ENCODE measurements at places on chromosomes 7 and 10.

DNA sequence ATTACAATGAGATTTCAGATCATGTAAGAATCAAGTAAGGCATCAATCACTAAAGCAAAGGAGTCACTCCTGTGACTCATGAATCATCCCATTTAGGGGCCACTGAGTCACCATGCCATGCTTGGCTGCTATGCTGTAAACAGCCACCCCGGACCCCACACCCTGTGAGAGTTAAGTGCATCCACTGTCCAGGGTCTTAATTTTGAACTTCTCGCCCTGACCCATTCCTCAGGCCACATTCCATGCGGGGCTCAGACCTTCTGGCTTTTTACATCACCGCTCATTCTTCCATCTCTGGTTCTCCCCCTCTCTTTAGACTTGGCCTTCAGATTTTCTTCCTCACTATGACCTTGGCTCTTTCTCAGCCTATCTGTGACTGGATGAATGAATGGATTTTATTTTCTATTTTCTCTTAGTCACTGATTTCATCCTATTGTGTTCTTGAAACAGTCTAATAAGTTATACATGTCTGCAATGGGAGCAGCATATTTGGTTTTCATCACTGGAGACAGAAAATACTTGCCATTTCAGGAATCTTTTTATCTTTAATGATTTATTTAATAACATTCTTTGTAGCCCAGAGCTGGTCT lies 239.6 kb downstream of the SKIDA1 start:
- DNase-seq, result no peak

DNA sequence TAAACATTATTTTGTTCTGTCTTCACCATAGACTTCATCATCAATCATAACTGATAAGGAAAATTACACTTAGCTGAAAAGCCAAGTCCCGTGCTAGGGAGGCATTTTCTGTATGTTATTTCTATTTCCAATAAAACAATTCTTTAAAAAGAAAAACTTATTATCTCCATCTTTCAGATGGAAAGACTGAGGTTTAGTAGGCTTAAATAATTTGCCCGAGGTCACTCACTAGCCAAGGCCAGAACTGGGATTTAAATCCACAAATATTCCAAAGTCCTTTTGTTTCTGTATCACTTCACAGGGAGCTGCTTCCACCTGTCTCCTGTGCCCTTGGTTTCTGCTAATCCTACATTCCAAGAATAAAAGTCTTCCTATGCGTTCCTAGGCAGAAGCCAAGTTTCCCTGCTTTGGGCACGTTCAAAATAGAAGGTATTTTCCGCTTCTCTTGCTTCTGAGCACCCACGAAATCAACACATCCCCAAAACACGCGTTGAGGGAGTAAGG lies 732 bp downstream of the CPVL start:
- no peak for DNase-seq

DNA sequence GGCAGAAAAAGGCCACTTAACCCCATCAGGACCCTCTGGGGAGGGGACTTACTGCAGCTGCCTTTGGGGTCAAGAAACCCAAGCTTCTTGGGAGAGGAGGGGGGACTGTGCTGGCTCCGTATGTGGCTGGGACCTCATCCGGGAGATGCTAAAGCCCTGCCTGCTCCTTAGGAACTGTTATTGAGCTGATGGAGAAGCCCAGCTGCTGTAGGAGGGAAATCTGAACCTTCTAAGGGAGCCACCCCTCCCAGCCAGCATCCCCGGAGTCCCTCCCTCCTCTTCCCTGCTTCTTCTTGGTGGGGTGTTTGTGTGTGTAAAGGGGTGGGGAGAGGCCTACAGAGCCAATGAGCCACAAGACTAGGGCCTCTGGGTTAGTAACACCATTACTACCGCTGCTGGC lies 8.2 kb downstream of the KCNIP2 start:
- DNase-seq, result no peak

GRCh38 chr7:131581241-131582051 lies 25.0 kb upstream of the PODXL start:
- peak; percentile 40 for DNase-seq

- no peak for DNase-seq
Measured at GRCh38 chr7:95139922-95140321, 184.4 kb downstream of the PON1 start.

DNA sequence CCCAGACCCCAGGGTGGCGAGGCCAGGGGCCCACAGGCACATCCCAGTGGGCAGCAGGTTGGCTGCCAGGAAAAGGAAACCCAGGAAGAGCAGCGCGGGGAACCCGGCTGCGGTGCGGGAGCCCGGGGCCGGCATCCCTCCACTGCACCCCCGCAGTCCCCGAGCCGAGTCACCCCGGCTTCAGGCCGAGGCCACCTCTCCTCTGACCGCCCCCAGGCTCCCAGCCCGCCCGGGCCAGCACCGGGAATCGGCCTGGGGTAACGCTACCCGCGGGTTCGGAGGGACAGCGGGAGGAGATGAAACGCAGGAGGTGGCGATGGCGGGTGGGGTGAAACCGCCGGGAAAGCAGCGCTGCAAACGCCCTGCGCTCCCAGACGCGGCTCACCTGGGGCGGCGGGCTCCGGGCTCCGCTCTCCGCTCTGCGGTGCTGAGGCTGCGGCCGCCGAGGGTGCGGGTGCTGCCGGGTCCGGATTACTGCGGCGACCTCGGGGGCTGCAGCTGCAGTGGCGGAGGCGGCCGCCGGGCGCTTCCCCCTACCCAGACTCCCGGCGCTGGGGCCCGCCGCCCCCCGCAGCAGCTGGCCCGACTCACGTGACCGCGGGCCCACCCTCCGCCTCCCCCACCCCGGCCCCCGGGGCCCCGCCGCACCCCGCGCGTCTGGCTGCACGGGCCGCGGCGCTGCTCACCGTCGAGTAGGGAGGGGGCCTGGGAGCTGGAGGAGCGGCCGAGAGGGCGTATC lies at the start of gene SCRN1:
TSS of gene SCRN1 (minus strand) at position 545 of the 739 bp plus-strand sequence. CDS start 20,734 bp downstream, outside the sequence.
- peak; percentile 52 for DNase-seq

DNA sequence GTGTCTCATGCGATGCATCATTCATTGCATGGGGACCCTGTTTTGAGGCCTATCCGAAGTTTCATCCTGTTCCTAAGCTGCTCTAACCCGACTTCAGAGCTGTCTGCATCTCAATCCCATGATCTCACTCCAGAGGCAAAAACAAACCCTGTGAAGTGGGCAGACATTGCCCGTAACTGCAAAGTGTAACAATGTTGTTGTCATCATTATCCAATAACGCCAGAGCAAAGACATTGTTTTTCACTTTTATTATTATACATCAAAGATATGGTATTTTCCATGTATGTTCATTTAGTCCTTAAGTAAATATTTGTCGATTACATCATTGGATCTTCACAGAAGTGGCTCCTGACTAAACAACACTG lies 246.7 kb downstream of the KLF6 start:
- peak; percentile 82 for DNase-seq

DNA sequence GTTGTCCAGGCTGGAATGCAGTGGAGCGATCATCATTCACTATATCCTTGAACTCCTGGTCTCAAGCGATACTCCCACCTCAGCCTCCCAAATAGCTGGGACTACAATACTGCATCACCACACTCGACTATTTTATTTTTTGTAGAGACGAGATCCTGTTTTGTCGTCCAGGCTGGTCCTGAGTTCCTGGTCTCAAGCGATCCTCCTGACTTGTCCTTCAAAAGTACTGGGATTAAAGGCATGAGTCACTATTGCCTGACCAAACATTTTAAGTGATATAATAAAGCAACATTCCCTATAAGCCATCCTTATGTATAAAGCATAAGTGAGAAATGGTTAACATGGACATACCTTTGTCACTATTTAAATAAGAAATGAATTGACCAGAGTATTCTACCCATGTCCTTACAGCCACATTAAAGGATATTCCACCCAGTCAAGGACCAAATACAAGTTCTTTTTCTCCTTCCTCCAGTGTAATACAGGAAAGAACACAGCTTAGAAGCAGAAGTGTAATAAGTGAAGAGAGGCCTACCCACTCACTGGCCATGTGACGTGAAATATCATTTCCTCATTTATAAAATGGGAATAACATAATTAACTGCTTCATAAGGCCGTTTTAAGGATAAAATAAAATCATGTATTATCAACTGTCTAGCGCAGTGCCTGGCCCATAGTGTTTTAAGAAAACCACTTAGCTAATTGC lies 82.0 kb downstream of the DOCK4 start:
- DNase-seq, result no peak

DNA sequence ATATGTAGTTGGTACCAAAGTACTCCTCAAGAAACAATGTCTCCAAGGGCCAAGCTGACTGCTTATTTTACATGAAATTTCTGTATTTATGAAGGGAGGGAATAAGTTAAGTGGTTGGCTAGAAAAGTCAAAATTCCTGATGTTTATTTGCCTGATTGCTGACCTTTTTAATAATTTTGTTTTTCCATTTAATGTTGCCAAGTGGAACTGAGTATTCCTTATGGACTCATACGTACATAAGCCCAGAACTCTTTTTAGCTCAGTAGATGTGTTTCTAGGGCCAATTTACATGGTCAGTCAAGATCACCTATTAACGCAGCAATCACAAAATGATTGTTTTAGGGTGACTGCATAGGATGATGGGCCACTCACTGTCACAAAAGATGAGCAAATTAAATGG lies 78.3 kb upstream of the FZD8 start:
- DNase-seq, result no peak

DNA sequence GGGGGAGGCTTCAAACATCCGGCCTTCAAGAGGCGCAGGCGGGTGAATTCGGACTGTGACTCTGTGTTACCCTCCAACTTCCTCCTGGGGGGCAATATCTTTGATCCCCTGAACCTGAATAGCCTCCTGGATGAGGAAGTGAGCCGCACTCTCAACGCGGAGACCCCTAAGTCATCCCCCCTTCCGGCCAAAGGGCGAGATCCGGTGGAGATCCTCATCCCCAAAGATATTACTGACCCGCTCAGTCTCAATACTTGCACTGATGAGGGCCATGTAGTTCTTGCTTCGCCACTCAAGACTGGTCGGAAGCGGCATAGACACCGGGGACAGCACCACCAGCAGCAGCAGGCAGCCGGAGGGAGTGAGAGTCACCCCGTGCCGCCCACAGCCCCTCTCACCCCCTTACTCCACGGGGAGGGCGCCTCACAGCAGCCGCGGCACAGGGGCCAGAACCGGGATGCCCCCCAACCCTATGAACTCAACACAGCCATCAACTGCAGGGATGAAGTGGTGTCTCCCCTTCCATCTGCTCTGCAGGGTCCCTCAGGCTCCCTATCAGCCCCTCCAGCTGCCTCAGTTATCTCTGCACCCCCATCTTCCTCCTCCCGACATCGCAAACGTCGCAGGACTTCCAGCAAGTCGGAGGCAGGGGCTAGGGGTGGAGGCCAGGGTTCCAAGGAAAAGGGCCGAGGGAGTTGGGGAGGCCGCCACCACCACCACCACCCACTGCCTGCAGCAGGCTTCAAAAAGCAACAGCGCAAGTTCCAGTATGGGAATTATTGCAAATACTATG lies 1.1 kb downstream of the MEPCE start:
- DNase-seq, result no peak

- no peak for DNase-seq
Measured at GRCh38 chr10:7968510-7969112, 85.9 kb upstream of the GATA3 start.

- no peak for DNase-seq
Measured at GRCh38 chr7:158720112-158720511, 15.5 kb upstream of the NCAPG2 start.

- no peak for DNase-seq
Measured at GRCh38 chr10:24853661-24854060, 98.7 kb downstream of the PRTFDC1 start.

DNA sequence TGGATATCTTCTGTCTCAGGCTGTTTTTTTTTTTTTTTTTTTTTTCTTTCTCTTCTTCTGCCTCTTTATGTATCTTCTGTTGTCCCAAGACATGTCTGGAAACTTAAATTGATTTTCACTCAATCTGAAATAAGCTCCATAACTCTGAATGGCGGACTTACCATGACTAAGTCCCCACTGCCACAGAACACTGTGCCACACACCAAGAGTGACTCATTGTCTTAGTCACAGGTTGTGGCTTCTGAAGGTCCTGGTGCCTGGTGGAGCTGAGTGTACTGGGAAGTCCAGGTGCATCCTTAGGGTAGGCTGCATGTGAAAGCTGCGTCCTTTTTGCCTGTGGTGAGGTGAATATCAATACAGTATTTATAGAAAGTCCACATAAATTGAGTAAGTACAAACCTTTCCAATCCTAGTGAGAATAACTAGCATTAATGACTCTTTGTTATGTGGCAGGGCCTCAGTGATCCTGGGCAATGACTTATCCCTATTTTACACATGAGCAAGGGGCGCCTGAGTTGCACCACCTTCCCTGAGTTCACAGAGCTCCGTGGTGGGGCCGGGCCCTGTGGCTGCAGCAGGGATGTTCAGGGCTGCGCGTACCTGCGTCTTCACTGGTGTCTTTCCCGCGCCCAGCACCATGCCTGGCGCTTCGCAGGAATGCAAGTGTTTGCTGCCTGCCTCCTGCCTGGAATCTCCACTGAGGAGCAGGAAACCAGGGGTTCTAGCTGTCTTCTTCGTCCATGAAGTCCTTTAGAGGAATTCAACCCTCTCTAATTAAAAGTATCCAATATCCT lies 4.3 kb downstream of the PFKP start:
- DNase-seq, result no peak

GRCh38 chr10:36114913-36115312 lies 472.8 kb upstream of the FZD8 start:
- peak; percentile 92 for DNase-seq

DNA sequence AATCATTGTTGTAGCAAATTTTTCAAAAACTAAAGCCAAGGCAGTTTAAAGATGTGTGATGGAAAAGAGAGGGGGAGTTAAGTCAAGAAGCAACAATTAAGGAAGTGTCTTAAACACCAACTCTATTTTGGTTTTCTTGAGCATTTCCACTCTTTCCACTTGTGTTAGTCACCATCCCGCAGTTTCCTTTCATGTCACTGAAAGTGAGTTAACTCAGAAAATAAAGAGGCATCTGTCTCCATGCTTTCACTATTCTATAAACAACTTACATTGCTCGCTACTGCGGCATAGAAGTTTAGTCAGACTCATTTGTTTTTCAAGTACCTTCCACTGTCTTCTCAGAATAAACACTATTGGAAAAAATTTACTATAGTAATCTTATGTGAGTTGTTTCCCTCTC lies 284.9 kb upstream of the SEMA3D start:
- no peak for DNase-seq

DNA sequence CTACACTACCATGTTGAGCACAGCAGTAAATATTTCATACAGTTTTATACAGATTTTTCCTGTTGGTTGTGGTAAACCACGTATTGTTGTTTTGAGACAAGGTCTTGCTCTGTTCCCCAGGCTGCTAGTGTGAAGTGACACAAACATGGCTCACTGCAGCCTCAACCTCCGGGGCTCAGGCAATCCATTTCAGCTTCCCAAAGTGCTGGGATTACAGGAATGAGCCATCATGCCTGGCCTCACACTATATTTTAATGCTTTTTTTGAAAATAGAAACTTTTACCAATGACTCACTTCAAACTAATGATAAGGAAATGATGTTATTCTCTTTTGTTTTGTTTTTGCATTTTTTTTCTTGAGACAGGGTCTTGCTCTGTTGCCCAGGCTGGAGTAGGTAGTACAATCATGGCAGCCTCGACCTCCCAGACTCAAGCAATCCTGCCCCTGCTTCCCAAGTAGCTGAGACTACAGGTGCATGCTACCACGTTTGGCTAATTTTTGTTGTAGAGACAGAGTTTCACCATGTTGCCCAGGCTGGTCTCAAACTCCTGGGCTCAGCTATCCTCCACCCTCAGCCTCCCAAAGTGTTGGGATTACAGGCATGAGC lies 210.6 kb downstream of the TPST1 start:
- DNase-seq, result no peak

All from umbilical cord (tissue), 2 donors.